Thyroid gland (tissue), 4 donors: ENCODE measurements at places on chromosomes 6 and 20. TPM values are rescaled to one million over a fixed set of nuclear protein-coding genes. Genes with fewer than 3 reads are reported as not detected.

DNA sequence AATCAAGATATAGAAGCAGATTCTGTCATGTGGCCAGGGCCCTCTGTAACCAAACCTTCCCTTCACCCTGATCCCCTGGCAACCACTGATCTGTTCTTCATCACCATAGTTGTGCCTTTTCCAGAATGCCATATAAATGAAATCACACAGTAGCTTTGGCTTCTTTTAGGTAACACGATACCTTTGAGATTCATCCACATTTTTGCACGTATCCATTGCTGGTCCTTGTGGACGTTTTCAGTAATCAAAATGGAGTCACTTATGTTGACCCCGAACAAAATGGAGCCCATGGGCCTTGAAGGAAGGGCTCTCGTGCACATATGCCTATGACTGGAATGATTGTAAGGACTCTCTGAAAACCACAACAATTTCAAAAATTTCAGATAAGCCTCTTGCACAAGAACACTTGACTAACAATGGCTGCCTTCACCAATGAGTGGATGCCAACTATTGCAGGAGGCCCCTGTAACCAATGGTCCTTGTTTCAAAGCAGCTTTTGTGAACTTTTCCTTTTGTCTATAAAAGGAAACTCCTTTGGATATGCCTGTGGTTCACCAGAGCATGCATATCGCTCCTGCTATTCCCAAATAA lies 84.3 kb upstream of the RALY start:
- peak; percentile 69 for DNase-seq

GRCh38 chr6:24391756-24392405 lies 10.9 kb upstream of the MRS2 start:
- DNase-seq, result no peak

DNA sequence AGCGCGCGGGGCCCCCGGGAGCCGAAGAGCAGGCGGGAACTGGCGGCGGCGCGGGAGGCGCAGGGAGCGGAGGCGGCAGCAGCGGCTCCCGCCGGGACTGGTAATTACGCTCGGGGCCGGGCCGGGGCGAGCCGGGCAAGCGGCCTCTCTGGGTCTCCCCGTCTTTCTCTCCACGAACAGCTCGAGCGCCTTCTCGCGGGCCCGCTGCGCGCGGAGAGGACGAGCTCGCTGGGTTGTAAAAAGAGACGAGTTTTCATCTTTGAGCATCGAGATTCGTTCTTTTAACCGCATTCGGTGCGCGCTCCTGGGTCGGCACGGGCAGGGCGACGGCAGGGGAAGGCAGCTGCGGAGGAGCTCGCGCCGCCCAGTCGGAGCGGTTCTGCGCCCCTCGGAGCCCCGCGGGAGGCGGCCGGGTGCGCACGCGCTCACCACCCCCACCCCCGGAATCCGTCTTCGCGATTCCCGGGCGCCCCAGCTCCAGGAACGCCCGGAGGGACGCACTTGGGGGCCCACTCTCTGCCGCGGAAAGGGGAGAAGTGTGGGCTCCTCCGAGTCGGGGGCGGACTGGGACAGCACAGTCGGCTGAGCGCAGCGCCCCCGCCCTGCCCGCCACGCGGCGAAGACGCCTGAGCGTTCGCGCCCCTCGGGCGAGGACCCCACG lies 38.0 kb downstream of the YTHDF1 start:
- no peak for DNase-seq

GRCh38 chr6:30450909-30451841 lies 38.1 kb upstream of the HLA-E start:
- DNase-seq, result peak; percentile 35

GRCh38 chr6:3432416-3432815 lies 24.4 kb downstream of the SLC22A23 start:
- no peak for DNase-seq

- DNase-seq, result peak; percentile 10
Measured at GRCh38 chr6:104995989-104996617, 39.2 kb downstream of the LIN28B start.

- DNase-seq, result peak; percentile 90
Measured at GRCh38 chr6:35181308-35181932, 32.3 kb upstream of the SCUBE3 start.

- DNase-seq, result no peak
Measured at GRCh38 chr6:128439627-128440026, 80.8 kb downstream of the PTPRK start.

GRCh38 chr20:50484271-50484976 lies 25.8 kb upstream of the PTPN1 start:
- no peak for DNase-seq

DNA sequence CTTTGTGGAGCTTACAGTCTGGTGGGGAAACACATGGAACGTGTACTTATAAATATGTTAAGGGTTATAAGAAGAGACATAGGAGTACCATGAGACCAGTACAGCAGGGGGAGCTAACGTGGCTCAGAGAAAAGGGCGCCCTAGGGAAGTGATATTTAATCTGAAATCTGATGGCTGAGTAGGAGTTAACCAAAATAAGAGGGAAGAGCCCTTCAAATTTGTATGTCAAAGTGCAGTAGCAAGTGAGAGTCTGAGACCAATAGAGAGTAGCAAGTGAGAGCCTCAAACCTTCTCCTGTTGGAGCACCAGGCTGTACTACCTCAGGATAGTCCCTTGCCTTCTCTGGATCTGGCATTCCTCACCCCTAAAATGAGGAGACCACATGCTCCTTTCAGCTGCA lies 6.1 kb upstream of the PKIG start:
- no peak for DNase-seq

GRCh38 chr20:59412181-59412580 lies 111.8 kb downstream of the EDN3 start:
- DNase-seq, result no peak

GRCh38 chr6:89858041-89858440 lies 28.4 kb downstream of the CASP8AP2 start:
- no peak for DNase-seq

- no peak for DNase-seq
Measured at GRCh38 chr20:23608251-23608846, 2.6 kb upstream of the CST9 start.

GRCh38 chr6:41073968-41074691 lies 1.4 kb downstream of the NFYA start:
- no peak for DNase-seq

- no peak for DNase-seq
Measured at GRCh38 chr6:1770968-1771723, 161.4 kb downstream of the FOXC1 start.

GRCh38 chr6:27760464-27760863 lies 151.7 kb downstream of the OR2B2 start:
- DNase-seq, result no peak

DNA sequence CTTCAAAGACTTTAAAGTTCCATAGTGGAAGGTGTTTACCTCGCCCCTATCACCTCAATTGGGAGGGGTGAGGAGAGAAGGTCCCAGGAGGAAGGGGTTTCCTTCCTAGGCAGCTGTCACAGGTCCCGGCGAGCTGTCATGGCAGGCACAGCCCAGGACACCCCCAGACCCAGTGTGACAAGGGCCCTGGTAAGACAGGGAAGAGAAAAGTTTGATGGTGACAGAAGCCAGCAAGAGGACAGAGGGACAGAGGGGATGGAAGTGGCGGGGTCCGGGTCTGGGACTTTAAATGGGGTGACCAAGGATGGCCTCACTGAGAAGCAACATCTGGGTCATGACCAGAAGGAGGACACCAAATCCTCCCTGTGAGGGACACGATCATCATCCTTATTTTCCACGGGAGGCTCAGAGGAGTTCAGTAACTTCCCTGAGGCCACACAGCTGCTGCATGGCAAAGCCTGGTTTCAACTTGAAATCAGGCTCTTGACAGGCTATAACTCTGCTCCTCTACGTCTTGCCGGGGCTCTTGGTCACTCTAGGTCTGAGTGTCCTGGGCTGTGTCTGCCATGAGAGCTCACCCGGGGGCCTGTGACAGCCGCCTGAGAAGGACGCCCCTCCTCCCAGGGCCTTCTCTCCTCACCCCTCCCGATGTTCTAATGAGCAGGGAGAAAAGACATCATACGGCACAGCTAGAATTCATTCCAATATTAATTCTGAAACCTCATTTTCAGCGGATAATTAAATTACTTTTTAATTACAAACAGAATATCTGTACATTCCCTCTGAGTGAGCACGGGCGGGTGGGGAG lies 222.2 kb downstream of the PREX1 start:
- no peak for DNase-seq

The VNN1 gene
- 0.78 TPM for total RNA-seq

The GSTA3 gene
- not detected for total RNA-seq

The PRPH2 gene
- total RNA-seq, result 11.4 TPM

The SULF2 gene
- 90.6 TPM for total RNA-seq

The WFDC10B gene
- not detected for total RNA-seq

The RAMACL gene
- total RNA-seq, result 8.3 TPM

The OR12D1 gene
- not detected for total RNA-seq

The ETV7 gene
- not detected for total RNA-seq
